ENCODE measurements at places on chromosomes 11 and 22.

- no peak for DNase-seq
Measured at GRCh38 chr11:78231962-78232501, 43.3 kb downstream of the USP35 start.

DNA sequence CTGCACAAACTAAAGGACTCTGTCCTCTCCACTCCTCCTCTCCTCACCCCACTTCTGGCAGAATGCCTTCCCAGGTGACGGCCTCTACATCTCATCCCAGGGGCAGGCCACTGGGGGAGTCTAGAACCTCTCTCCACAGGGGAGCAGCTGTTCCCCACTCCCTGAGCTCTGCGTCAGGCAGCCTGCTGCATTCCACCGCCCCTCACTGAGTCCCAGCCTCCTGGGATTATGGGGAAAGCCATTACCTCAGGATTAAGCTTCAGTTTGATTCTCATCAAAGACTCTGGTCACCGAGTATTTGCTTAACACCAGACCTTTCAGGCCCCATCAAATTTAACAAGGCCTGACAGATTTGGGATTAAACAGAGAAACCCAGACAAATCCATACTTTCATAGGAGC, 405.9 kb downstream of the NXPE2 start:
- no peak for DNase-seq

- DNase-seq = no peak
Measured at GRCh38 chr11:95931916-95932315, 8.0 kb upstream of the MTMR2 start.

- no peak for DNase-seq
Measured at GRCh38 chr22:36017651-36018091, 11.0 kb downstream of the RBFOX2 start.

- no peak for DNase-seq
Measured at GRCh38 chr22:46275455-46276122, 7.8 kb downstream of the TTC38 start.

DNA sequence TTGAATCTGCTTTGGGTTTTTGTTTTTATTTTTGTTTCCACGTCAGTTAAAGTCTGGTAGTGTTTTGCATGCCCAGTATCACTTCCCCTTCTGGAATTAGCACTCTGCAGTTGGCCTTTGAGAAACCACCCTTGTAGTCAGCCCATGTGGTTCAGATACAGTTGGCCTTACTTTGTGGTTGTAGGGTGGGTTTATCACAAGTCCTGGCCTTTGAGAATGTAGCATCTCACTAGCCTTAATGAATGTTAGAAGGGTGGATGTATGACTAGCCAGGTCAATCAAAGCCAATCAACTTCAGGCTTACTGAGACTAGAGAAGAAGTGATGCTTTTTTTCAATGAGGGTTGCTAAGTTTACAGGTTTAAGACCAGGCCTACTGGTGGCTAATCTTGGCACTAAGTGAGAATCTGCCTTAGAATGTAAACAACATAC, 19.8 kb downstream of the ARL14EP start:
- no peak for DNase-seq

DNA sequence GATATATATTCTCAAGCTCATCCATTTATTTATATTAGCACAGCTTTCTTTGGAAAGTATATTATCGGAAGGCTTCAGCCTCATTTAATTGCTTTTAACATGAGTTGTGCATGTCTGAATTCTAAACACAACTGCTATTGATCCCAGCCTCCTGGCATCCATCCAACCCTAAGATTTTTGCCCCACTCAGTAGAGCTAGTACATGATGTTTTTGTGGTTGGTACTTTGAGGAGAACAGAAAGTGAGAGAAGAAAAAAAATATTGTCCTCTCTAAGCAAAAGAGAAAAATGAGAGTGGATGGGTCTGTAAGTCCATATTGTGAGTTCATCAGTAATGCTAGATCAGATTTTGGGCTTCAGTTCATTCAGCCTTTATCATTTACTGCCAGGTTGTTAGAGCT, 198.7 kb downstream of the DDX10 start:
- DNase-seq = no peak

GRCh38 chr11:10539339-10539738, 1.6 kb downstream of the RNF141 start:
- no peak for DNase-seq

- DNase-seq = no peak
Measured at GRCh38 chr11:86941871-86942599, 13.2 kb downstream of the FZD4 start.

- no peak for DNase-seq
Measured at GRCh38 chr11:120239713-120240640, at the start of gene POU2F3. Gene POU2F3, plus strand, starts transcription at chr11:120240140. Its CDS starts 204 bp downstream, at chr11:120240344.

DNA sequence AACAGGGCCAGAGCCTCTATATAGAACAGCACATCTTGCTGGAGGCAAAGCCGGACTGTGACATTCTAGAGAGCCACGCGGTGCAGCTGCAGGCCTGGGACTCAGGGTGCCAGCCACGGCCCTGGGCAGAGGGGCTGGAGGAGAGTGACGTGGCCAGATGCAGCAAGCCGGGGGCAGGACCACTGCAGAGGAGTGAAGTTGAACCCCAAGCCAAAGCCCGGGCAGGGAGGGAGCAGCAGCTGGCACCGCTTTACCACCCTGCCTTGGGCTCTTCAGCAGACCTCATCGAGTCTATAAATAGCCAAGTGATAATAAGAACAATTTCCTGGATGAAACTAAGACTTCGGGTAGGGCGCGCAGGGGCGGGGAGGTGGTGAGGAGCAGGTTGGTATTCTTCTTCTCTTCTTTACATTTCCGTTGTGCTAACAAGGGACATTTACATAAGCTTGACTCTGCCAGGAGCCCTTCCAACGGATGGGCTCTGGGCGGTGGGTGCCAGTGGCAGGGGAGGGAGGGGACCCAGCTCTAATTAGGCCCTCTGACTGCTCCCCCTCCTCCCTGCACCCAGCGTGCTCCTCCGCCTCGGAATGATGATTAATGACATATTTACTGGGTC, 110.2 kb downstream of the ST3GAL4 start:
- DNase-seq = no peak

GRCh38 chr11:19772480-19772879, 59.8 kb downstream of the NAV2 start:
- no peak for DNase-seq

DNA sequence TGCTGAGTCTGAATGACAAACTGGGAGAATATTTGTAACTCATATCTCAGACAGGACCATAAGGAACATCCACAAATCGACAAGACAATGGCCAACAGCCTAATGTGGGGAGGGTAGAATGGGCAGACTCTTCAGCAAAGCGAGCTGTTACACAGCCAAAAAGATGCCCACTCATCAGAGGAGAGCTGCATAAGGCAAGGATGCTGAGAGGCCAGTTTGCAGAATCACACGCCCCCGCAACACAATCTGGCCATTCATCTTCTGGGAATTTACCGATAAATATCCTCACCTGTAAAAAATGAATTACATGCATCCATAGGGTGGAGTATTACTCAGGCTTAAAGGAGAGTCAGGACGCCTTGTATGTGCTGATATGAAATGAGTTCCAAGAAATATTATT, 57.5 kb upstream of the SLC22A12 start:
- no peak for DNase-seq

DNA sequence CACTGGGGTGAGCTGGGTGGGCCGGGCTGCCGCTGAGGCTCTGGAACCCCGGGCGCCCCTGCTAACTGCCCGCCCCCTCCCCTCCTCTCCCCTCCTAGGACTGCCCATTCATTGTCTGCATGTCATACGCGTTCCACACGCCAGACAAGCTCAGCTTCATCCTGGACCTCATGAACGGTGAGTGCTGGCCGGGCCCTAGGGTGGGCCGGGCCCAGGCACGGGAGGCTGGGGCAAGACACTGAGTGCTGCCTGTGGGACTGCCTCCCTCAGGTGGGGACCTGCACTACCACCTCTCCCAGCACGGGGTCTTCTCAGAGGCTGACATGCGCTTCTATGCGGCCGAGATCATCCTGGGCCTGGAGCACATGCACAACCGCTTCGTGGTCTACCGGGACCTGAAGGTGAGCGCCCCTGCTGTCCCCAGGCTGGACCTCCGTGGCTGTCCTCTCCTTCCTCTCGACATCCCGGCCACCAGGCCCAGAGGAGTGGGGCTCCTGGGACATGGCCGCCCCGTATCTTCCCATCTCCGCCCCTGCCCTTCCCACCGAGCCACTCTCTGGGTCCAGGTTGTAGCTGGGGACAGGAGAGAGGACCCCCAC, 7.5 kb upstream of the ANKRD13D start:
- DNase-seq = no peak

DNA sequence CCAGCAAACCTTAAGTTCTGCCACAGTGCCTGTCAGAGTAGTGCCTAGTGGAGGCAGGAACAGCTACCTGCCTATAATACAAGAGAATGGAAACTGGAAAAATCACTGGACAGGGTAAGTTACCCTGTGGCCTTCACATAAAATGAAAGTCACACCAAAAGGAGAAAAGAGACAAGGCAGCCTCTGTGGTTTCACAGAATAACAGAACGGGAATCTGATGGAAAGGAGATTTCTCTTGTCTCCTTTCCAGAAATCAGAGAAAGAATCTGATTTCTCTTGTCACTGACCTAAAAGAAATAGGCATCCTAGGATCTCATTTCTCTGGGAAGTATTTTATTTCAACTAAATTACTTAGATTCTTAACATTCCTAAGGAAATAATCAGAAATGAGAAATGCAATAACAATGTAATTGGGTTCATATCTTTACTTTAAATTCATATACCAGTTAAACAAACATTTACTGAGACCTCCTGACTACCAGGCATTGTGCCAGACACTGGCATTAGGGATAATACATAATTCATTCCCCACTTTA, 41.6 kb downstream of the PRCP start:
- no peak for DNase-seq

DNA sequence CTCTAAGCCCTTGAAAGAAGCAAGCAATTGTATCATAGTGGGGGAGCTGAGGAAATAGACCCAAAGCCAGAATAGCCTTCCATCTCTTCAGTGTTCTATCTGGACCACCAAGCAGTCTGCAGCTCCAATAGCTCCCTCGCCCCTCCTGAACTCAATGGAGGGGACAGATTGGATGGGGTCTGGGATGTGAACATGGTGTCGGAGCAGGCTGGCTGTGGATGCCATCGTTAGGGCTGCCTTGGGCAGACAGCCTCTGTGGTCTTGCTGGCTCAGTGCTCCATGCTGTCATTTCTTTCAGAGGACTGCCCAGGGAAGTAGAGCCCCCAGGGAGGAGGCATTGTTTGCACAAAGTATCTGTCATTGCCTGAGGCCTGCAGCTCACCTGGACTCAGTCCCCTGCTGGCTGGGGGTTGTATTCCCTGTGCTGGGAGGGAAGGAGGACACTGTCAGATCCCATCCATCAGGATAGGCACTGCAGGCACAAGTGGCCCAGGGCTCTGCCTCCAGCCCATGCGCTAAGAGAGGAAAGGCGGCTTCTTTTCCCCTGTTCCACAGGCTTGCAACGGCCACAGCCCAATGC, 537.7 kb downstream of the BUD13 start:
- DNase-seq = no peak

DNA sequence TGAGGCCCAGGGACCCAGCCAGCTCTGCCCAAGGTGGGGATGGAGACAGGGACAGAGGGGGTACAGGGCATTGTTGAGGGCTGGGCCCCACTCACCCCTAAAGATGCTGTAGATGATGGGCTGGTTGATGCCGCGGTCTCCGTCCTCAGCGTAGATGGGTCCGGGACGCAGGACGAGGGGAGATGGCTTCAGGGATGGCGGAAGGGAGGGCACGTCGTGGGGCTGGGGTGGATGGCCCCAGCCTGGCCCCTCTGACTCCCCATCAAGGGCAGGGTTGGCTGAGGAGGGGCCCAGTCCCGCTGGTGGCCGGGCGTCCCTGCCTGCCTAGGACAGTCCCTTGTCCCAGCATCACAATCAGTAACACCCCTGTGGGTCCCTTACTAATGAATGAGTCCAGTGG, 4.5 kb upstream of the IRF7 start:
- DNase-seq = no peak

DNA sequence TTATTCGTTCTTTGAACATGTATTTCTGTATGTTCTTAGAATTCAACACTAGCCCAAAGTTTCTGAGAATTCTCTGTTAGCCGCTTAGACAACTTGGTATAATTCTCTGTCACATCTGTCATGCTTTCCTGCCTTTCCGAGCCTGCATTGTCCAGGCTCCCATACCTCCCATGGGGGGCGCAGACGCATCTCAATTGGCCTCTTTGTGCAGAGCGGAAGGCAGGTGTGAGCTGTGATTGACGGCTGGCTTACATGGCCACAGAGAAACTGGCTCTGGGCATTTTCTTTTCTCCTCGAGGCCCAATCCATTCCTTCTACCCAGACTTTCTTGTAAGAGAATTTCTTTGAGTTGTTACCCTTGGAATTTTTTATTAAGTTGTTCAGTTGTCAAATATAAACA, 132.7 kb upstream of the SESN3 start:
- DNase-seq = no peak

- no peak for DNase-seq
Measured at GRCh38 chr22:47176026-47176389, 413.6 kb downstream of the TBC1D22A start.

DNA sequence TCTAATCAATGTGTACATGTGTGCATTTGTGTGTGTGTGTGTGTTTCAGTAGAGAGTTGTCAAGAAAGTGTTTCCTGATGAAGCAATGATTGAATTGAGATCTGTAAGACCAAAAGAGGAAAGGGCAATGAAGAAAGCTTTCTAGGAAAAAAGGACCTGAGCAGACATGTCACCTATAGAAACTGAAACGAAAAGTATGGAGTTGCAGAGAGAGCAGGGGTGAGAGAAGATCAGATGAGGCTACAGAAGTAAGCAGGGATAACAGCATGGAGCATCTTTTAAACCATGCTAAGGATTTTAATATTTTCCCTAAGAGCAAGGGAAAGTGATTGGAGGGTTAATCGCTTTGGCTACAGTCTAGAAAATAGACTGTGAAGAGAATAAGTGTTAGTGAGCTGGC, 1459.4 kb upstream of the TENM4 start:
- no peak for DNase-seq

GRCh38 chr11:17770917-17771316, 36.3 kb downstream of the KCNC1 start:
- DNase-seq = no peak

- no peak for DNase-seq
Measured at GRCh38 chr11:74714904-74715303, 16.3 kb downstream of the CHRDL2 start.

DNA sequence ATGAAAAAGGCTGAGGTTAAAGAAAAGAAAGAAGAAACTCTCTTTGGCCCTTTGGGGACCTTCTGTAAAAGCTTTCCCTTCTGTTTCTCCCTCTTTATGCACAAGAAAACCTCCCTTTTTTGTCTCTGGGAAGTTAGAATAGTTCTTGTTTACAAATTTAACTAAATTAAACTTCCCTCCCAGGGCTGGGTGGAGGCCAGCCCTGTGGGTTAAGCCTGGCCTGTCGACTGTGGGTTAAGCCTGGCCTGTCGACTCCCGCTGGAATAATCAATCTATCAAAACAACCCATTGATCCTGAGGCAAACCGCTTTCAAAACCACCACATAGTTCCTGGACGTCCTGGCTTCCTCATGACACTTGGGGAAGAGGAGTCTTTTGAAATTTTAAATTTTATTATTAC, 1.2 kb upstream of the DRG1 start:
- no peak for DNase-seq

GRCh38 chr22:19488884-19489843, 9.4 kb downstream of the CDC45 start:
- no peak for DNase-seq

- DNase-seq = no peak
Measured at GRCh38 chr11:106708348-106708747, 309.9 kb downstream of the GUCY1A2 start.

- no peak for DNase-seq
Measured at GRCh38 chr11:40130427-40130826, 1329.0 kb downstream of the LRRC4C start.

Data from CD4-positive, alpha-beta memory T cell (primary cell).